ENCODE measurements at places on chromosomes 11 and 22.

GRCh38 chr11:131649856-131650255 lies 279.4 kb downstream of the NTM start:
- DNase-seq, result no peak

GRCh38 chr11:121389651-121390050 lies 62.5 kb upstream of the SORL1 start:
- no peak for DNase-seq

GRCh38 chr11:44854741-44855492 lies 95.8 kb downstream of the TP53I11 start:
- DNase-seq, result no peak

DNA sequence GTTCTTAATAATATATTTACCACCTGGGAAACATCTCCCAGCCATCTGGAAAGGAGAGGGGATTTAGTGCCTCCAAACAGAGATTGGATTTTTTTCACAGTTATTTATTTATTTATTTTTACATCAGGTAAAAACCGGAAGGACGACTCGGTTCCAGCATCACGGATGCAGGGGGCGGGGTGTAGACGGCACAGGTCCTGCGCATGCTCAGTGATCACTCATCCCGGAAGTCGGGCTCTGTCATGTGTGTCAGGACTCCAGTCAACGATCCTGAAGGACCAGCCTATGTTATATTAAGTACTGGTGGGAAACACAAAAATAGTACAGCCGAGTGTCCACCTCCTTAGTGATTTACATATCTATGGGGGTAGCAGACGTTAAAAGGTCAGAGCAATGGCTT lies 467.6 kb downstream of the NTM start:
- no peak for DNase-seq

DNA sequence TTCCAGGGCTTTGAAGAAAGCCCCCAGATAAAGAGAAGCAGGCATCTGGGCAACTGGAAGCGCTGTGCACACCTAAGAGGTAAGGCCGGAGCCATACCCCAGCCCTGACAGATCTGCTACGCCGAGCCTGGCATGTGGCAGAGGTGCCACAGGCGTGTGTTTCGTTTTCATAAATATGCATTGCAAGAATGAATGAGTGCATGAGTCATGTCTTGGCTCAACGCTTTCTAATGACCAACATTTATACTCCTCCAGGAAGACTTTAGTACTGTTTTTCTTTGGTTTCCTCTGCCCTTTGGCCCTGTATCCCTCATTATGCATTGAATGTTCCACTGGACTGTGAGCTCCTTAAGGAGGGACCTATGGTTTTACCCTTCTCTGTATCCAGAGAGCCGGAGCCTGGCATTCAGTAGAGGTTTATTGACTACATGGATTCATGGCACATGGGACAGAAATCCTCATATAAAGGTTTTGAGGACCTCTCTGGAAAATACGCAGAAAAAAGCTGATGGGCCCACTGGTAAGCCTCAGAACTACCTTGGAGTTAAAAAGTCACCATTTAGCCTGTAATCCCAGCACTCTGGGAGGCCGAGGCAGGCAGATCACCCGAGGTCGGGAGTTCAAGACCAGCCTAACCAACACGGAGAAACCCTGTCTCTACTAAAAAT lies 38.9 kb upstream of the CSNK2A3 start:
- no peak for DNase-seq

Measured in NCI-H187 (cell line).